ENCODE measurements at places on chromosomes 3 and 15.

DNA sequence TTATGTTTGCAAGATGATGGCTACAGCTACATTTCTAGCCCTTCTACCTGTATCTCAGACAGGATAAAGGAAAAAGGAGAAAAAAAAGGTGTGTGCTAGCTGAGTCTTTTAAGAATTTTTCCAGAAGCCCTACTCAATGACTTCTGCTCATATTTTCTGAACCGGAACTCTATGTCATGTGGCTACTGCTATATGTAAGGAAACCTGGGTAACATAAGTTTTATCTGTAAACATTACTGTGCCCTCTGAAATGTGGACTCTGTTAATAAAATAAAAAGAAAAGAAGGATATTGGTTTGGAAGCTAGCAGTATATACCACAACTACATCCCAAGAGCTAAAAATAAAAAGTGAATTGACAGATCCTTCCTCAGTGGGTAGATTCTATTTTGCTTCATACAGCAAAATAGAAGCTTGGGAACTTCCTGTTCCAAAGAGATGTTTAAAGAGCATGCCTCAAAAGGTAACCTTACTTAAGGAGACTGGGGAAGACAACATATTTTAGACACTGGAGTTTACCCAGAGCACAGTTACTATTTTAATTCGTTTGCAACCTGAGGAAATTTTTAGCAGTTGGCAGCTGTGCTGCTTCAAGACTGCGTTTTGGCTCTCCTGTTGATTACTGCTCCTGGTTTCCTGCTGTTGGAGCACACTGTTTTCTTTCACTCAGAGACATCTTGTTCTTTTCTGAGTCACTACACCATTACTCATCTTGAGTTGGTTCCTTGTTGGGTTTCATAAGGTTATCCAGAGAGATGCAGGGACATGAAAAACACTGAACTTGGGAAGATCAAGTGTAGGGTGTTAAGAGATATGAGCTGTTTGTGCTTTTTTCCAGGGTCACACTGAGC lies 280.7 kb downstream of the NFKBIZ start:
- no peak for DNase-seq

DNA sequence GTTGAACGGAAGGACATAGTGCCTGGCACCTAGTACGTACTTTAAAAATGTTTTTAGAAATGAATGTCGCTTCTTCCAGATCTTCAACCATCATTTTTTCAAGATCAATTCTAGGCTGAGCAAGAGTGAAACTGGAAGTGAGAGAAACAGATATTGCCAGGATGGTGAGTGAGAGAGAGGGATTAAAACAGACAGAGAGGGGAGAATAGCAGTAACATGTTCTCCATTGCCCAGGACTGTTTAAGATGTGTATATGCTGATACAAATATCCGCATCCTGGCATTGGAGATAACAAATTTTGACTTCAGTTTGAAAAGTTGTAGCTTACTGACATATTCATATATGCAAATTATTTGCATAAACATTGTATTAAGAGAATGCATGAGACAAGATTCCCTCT lies 1156.1 kb downstream of the TBL1XR1 start:
- DNase-seq = no peak

GRCh38 chr3:169662132-169662842 lies 1.2 kb downstream of the MECOM start:
- peak; percentile 37 for DNase-seq

- no peak for DNase-seq
Measured at GRCh38 chr15:63870487-63871209, 36.9 kb upstream of the HERC1 start.

DNA sequence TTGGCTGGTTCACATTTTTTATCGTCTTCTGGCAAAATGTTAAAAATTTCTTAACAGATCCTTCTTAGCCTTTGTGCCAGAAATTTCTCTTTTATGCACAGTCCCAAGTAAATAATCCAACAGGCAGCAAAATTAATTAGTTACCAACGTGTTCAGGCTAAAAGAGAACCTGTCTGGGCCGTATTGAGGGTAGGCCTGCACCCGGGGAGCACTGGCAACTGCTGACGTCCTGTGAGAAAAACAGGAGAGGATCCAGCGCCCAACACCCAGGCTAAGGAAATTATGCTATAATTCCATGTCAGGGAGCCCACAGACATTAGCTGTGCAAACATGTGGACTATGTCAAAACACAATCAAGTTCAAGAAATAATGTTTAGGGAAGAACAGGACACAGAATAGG lies 30.7 kb upstream of the CSTA start:
- no peak for DNase-seq

GRCh38 chr3:120451272-120451761 lies 525 bp upstream of the FSTL1 start:
- no peak for DNase-seq

DNA sequence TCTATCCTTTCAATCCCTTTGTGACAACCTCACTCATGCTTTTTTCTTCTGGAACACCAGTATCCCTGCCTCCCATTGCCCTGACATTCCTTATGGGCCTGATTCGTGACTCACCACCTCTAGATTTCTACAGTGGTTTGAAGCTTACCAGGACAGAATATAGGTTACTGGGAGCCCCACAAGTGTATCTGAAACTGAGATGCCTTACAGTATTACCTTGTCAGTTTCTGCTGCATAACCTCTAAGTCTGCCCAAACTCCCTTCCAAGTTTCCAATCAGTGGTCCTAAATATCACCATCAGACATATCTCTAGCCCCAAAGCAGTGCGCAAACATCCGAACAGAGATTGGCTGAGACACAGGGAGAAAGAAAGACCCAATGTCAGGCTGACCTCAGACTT lies 5.6 kb downstream of the CPB1 start:
- DNase-seq = no peak

- DNase-seq = no peak
Measured at GRCh38 chr15:85318048-85318731, 62.2 kb upstream of the AKAP13 start.

DNA sequence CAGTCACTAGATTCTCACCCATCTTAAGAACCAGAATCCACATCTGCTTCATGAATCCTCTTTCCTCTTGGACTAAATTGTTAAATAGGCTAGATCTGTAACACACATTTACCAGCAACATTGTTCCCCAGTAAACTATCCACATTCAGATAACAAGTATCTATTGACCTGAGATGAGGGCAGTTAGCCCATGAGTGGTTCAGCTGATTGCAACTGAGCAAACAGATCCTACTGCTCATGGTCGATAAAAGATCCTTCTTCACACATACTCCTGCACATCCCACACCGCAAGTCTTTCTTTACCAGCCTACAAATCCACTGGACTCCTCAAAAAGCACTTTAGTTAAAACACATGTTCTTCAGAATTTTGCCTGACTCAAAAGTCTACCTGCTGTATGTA lies 59.2 kb downstream of the UACA start:
- DNase-seq = no peak

- no peak for DNase-seq
Measured at GRCh38 chr3:188747489-188747888, 424.3 kb upstream of the TPRG1 start.

DNA sequence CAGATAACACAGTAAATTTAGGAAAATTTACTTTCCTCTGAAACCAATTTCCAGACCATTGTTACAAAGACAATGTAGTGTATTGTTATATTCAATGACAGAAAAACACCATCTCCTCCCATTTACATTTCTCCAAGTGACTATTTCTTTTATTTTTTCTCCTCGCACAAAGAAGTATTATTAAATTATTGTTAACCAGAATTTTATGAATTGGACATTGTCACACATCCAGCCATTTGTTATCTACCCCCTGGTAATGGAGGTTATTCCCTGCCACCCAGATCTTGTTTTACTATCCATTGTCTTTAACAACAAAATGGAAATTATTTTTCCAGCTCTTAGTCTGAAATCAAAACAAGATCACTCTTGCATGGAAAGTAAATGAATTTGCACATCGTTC lies 511.3 kb downstream of the FGF12 start:
- DNase-seq = no peak

- DNase-seq = no peak
Measured at GRCh38 chr3:17965331-17965730, 222.9 kb upstream of the TBC1D5 start.

- DNase-seq = peak; percentile 50
Measured at GRCh38 chr15:66131831-66132230, 121.7 kb downstream of the MEGF11 start.

- no peak for DNase-seq
Measured at GRCh38 chr15:99504071-99504822, 61.5 kb upstream of the MEF2A start.

DNA sequence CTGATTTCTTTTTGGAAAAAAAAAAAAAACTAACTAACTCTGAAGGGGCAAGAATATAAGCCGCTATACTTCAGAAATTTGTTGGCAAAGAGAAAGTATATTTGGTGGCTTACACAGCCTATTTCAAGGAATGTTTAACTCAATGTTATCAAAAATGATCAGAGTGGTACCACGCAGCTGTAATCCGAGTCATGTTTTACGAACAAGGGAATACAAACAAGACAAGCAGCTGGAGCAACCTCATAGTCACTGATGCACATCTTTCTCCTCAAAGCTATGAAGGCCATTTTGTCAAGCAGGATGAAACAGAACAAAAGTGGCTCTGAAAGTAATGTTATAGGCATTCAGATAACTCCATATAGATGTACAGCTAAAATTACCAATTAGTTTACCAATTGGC lies 81.2 kb downstream of the SCAPER start:
- peak; percentile 61 for DNase-seq

DNA sequence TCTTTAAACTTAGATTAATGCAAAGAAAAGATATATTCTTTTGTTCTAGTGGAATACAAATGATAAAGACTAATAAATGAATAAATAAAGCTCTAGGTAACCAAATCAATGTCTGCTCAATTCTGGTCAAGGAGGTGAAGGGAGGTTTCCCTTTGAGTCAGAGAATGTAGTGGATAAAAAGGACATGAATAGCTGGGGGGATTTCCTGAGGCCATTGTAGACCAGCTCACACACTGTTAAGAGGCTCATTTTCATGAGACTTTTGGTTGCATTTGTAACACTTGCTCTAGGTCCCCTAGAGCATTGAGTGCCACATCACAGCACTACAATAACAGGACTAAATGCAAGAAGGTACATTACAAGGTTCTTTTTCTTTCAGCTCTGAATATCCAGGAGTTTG lies 170.7 kb downstream of the TIGIT start:
- DNase-seq = no peak

DNA sequence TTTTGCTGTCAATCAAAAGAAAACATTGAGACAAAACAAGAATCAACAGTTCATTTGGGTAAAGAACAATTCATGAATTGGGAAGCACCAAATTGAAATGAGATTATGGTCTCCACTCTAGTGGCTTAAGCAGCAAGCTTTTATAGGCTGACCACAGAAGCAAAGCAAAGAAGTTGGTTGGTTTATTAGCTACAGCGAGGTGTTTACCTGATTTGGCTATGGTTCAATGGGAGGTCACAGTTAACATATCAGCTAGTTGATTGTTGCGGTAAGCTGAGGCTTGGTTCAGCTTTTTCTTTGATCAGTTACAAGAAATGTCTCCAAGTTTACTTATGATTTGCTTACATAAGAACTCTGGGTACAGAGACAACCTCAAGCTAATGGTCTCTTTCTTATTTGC lies 640.5 kb upstream of the GOLIM4 start:
- DNase-seq = no peak

DNA sequence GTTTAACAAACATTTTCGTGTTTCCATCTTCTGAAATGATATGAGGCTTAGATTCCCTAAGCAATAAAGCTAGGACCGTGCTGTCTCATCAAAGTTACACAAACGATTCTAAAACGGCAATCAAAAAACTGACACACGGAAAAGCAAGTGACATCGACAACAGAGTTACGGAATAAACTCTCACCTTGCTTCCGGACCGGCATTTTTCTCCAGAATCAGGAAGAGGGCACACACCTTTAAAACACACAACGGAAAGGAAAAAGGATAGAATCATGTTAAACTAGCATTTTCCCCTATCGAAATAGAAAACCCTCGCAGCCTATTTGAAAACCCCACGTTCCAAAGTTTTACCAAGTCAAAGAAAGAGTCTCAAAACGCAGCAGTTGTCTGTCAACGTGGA lies 1.4 kb downstream of the DLG1 start:
- no peak for DNase-seq

DNA sequence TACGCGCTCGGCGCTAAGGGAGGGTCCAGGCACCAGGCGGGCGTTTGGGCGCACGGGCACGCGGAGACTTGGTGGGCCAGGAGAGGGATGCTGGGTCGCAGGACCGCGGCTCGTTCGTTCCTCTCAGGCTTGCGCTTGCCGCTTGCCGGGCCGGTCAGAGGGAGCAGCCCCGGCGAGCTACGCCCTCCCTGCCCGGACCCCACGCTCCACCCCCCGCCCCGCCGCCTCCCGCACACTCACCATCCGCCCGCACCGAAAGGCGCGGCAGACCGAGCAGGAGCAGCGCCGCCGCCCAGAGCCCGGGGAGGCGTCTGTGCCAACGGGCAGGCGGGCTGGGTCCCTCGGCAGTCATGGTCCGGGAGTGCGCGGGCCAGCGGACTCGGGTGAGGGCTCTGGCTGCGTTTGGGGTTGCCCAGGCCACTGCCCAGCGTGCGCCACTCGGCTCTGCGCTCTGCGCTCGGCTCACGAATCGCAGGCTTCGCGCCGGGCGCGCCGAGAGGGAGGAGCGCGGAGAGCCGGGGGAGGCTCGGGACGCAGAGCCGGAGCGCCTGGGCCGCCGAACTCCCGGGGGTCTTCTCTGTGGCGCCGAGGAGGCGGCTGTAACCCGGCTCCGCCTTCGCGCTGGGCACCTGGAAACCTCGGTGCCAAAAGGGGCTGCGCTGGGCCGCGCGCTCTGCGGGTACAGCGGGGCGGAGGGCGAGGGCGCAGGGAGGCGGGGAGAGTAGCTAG lies at the start of gene SUSD5:
SUSD5 (minus strand) TSS at position 365 of the 729 bp plus-strand sequence; CDS start at position 352, 13 bp downstream.
- DNase-seq = no peak

GRCh38 chr15:70412794-70413193 lies 315.1 kb upstream of the TLE3 start:
- DNase-seq = peak; percentile 43

- no peak for DNase-seq
Measured at GRCh38 chr3:150073513-150073912, 102.8 kb upstream of the PFN2 start.

GRCh38 chr3:183129243-183129642 lies 29.9 kb upstream of the MCCC1 start:
- DNase-seq = no peak

Measured in NCI-H2029 treated with DMSO at 0.1 percent for 48 hours (cell line).